CD4-positive, alpha-beta T cell treated with Interferon alpha-2 for 1 hour (primary cell): ENCODE measurements at places on chromosomes 7 and 10.
A peak's percentile ranks its signal among the peaks of the same experiment; 100 is the strongest.

GRCh38 chr10:62610649-62611229, 193.8 kb upstream of the ADO start:
- peak; percentile 78 for DNase-seq

DNA sequence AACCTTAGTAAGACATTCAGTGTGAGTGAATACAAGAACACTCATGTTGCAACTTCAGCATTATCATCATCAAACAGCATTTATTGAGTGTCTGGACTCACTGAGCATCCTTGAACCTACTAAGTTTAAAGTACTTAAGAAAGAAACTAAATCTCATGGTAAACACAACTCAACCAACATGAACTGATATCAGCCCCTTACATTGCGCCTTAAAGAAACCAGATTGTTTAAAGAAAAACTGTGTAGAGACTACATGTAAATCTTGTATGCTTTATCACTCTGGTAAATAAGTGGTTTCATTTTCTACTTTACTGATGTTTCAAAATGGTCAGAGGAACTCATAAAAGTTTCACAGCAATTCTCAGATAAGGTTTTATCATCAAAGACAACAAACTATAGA, 157.5 kb upstream of the FERD3L start:
- no peak for DNase-seq

DNA sequence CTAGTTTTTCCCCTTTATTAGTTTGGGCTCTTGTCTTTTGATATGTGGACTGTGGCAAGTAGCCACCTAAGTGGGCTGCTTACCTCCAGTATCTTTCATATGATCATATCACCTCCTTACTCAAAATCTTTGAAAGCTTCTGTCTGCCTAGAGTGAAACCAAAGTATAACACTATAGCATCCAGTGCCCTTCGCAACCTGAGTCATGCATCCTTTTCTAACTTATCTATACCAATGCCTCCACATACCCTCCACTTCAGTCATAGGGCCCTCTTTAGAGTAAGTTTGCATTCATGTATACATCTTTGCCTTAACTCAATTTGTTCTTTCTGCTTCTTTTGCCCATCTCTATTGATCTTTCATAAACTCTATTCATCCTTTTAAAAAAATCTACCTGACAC, 15.7 kb upstream of the MACC1 start:
- DNase-seq, result no peak

- DNase-seq, result no peak
These were observed 299.2 kb upstream of the ETV1 start for GRCh38 chr7:14288701-14289100.

GRCh38 chr10:11012421-11013295, 5.0 kb upstream of the CELF2 start:
- DNase-seq, result no peak

- no peak for DNase-seq
These were observed 1.3 kb upstream of the SORCS3 start for GRCh38 chr10:104639590-104640338.

- no peak for DNase-seq
These were observed 243.8 kb downstream of the DYNC1I1 start for GRCh38 chr7:96016056-96016586.

DNA sequence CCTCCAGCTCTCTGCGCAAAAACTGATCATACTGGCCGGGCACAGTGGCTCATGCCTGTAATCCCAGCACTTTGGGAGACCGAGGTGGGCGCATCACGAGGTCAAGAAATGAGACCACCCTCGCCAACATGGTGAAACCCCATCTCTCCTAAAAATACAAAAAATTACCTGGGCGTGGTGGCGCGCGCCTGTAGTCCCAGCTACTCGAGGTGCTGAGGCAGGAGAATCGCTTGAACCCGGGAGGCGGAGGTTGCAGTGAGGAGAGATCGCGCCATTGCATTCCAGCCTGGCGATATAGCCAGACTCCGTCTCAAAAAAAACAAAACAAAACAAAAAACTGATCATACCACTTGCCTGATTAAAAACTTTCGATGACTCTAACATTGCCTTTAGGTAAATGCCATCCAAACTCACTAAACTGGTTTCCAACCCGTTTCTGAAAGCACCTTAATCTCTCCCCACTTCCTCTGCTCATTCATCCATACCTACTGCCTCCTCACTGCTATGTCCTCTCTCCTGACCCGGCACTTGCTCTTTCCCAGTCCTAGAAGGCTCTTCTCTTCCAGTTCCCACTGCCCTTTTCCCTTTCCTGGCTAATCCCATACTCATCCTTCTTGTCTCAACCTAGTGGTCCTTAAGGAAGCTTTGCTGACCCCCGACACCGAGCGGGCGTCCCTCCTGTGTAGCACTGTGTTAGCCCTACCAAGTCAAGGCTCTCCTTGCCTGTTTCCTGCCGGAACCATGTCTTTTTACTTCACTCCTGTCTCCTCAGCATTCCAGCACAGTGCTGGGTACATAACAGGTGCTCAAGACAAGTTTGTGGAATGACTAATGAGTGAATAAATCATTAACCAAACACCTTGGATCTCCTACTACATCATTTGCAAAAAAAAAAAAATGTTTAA, 686 bp upstream of the MIOS start:
- no peak for DNase-seq

DNA sequence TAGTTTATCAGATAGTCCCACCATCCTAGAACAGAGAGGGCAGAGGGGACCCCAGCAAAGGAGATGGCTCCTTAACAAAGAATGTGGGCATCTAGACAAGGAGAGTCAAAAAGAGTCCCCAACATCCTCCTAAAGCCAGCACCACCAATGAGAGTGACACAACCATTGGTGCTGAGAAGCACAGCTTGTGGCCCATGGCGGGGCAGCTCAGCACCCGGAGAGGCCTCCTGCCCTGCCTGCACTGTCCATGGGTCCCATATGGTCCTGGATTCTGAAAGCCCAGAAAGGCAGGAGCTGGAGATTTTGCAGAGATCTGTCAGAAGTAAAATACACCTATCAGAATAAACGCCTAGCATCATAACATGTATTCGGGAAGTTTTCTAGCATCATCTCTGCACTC, 311.8 kb upstream of the ZNF32 start:
- no peak for DNase-seq

DNA sequence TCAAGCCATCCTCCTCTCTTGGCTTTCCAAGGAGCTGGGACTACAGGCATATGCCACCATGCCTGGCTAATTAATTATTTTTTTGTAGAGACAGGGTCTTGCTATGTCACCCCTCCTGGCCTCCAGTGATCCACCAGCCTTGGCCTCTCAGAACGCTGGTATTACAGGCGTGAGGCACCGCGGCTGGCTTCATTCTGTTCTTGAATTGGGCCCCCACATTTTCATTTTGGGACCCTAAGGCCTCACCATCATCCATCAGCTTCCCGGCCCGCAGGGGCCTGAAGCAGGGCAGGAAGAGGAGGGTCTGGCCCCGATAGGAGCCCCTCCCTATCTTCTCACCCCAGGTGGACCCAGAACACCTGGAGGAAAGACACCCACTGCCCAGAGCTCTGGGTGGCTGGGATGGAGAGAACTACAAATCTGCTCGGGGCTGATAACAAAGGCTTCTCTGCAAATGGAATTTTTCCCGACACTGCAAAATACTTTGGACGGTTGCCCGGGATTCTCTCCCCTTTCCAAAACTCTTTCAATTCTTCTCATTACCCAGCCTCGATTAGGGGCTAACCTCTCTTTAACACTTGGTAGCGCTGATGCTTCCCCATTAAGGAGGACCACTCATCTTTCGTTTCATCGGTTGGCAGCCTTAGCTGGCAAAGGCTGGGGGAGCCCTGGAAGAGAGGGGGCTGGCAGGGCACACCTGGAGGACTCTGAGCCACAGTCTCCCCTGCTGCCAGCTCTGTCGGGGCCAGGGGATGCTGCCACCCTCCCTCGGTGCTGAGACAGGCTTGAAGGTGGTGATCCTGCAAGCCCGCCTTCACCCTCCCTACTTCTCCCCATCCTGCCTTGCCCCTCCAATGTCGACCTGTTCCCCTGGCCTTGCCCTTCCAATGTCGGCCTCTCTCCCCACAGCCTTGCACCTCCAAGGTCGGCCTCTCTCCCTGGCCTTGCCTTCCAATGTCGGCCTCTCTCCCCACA, 81.0 kb upstream of the GNA12 start:
- no peak for DNase-seq

DNA sequence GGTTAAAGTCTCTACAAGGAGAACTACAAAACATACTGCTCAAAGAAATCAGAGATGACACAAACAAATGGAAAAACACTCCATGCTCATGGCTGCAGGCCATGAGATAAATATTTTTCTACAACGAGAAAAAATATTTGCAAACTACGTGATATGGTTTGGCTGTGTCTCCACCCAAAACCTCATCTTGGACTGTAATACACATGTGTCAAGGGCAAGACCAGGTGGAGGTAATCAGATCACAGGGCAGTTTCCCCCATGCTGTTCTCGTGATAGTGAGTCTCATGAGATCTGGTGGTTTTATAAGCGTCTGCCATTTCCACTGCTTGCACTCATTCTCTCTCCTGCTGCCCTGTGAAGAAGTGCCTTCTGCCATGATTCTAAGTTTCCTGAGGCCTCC, 57.8 kb downstream of the COA1 start:
- DNase-seq, result no peak

DNA sequence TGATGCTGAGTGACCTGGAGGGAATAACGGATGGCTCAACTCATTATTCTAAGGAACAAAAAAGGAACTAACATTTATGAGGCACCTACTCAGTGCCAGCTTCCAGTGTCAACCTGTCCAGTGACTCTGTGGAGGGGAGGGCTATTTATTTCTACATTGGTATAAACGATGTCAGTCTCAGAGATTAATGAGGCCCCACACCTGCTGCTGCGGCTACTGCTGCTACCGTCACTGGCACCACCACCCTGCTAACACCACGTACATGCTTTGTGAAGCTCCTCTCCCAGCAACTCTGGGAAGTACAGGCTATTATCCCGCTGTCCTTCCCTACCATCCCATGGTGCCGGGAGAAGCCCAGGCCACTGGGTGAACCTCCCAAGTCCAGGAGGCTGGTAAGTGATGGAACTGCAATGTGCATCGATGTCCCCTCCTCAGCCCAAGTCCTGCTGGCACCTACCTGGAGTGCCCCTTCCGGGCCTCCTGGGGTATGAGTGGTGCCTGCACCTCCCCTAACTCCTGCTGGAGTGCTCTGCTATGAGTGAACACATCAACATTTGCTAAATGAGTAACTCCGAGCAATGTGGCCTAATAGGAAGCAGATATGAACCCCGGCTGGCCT, 101.5 kb downstream of the ARHGAP22 start:
- no peak for DNase-seq

- DNase-seq, result no peak
These were observed 24.5 kb upstream of the MSRB2 start for GRCh38 chr10:23070913-23071218.

- no peak for DNase-seq
These were observed 1.8 kb downstream of the TRPV6 start for GRCh38 chr7:142883571-142884285.

DNA sequence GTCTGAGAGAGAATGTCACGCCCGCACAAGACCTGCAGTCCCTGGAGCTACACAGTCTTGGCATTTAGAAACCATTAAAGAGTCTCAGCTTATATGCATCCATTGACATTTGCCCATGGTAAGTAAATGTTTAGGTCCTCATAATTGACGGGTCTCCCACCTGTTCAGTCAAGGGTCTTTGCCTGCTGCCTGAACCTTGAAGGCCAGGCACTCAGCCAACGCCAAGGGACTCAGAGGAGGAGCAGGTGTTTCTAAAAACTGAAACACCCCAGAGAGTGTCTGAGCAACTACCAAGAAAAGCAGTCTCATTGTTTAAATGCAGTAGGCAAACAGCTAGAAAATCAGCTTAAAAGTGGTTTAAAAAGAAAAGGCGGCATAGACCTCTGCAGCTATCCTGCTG, 264.7 kb upstream of the AKR1E2 start:
- DNase-seq, result no peak

DNA sequence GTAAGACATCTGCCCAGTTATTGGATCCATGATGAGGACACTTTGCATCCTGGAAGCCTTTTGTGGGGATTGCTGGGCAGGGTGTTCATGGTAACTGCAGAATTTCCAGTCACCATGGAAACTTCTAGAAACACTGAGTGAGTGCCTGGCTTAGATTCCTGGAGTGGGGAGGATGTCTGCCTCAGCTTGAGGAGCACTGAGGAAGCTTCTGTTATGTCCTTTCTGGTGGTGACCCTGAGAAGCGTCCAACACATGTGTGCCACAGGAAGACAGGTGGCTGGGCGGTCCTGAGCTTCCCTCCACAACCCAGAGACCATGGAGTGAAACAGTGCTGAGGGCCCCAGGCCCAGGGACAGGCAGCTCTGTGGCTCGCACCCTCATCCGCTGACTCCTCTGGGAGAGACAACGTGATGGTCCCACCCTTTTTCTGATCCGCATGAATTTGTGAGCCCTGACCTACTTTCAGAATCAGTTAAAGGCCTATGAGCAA, 191.8 kb upstream of the CXCL12 start:
- DNase-seq, result peak; percentile 54

- DNase-seq, result no peak
These were observed 953.3 kb downstream of the XPNPEP1 start for GRCh38 chr10:108970016-108970415.

- no peak for DNase-seq
These were observed 98.6 kb upstream of the PRPS1L1 start for GRCh38 chr7:18126281-18126680.

GRCh38 chr10:89280508-89280907, 21.3 kb upstream of the IFIT2 start:
- no peak for DNase-seq

GRCh38 chr10:119031496-119032059, 2.1 kb downstream of the NANOS1 start:
- DNase-seq, result no peak

DNA sequence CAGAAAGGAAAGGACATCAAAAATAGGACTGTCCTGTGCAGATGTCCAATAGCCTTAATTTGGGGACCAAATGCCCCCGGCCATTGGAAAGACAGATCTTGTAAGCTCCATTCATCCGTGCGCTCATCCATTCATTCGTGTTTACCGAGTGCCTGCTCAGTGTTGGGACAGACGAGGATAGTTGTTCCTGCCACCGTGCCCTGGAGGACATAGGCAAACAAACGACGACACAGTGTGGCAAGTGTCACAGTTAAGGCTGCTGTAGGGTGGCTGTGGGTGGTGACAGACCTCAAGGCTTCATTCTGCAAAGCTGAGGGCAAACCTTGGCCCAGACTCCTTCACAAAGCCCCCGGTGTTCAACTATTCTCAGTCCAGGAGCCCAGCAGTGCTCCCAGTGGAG, 27.6 kb downstream of the MKI67 start:
- DNase-seq, result no peak

DNA sequence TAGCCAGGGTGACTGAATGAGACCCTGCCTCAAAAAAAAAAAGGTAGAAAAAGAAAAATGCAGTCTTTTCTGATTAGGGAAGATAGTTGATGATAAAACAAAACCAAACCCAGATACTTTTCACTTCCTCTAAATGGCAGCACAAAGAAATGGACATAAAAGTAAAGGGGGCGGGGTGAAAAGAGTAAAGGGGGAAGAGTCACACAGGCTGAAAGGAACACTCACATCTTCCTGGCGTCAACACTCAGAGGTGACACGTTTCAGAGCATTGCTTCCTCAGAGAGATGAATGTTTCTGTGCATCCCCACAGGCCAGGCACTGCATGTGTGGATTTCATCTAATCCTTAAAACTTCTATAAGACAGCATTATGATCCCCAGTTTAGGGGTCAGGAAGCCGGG, 81.2 kb downstream of the HIPK2 start:
- DNase-seq, result peak; percentile 14

- DNase-seq, result no peak
These were observed 10.4 kb upstream of the FAS start for GRCh38 chr10:88980247-88980646.

GRCh38 chr10:28520346-28520745, 12.6 kb upstream of the WAC start:
- no peak for DNase-seq

- DNase-seq, result no peak
These were observed 66.8 kb downstream of the NRP1 start for GRCh38 chr10:33267708-33268107.
